Kasumi-1 (cell line): ENCODE measurements at places on chromosomes 1 and 21.
A peak's percentile ranks its signal among the peaks of the same experiment; 100 is the strongest.

- peak; percentile 92 for DNase-seq
These were observed 2.9 kb downstream of the TATDN3 start for GRCh38 chr1:212794561-212795014.

DNA sequence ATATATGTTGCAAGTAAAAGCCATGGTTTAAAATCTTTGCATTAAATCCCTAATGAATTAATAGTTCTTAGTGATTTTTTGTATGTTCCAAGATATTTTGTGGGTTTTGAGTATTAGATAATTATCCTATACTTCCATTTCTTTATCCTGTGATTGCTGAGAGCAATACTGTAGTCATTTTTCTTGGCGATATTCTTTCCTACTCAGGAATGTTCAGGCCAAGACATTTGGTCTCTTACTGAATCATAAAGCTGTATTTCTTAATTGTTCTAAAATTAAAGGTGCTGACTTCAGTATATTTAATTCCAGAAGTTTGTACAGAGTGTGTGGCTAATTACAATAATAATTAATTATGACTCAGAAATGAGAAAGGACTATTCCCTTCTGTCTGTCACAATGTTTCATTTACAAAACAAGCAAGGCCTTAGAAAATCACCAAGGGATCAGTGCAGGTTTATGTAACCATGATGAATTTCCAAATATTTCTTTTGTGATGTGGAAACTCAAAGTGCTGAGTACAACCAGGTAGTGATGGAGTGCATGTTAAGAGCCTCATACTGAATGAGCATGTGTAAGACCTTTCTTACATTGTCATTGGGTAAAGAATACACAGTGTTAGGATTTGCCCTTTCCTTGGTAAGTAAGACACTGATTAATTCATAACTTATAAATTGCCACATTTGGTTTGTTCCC lies 161.2 kb downstream of the HMCN1 start:
- DNase-seq, result no peak

- DNase-seq, result no peak
These were observed 1.7 kb upstream of the RASAL2 start for GRCh38 chr1:178091986-178092745.

- no peak for DNase-seq
These were observed 81.0 kb downstream of the PLPPR5 start for GRCh38 chr1:98923667-98924066.

DNA sequence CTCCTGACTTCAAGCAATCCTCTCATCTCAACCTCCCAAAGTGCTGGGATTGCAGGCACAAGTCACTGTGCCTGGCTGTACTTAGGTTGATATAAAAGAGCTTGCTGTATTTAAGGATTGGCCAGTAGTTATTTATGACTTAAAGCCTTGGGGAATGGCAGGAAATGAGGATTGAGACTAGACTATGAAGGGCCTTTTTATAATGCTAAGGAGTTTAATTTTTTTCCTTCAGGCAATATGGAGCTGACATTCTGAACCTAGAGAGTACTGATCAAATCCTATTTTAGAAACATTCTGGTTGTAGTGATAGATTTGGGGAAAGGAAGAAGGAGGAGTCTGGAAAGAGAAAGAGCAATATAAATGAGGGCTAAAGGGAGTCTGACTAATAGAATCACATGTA lies 44.7 kb downstream of the MSH4 start:
- DNase-seq, result no peak

GRCh38 chr1:221700536-221700935 lies 41.4 kb downstream of the DUSP10 start:
- no peak for DNase-seq

- DNase-seq, result no peak
These were observed 194.0 kb downstream of the TOMM20 start for GRCh38 chr1:234934611-234935033.

GRCh38 chr1:67564193-67564592 lies 120.8 kb upstream of the GADD45A start:
- DNase-seq, result no peak

DNA sequence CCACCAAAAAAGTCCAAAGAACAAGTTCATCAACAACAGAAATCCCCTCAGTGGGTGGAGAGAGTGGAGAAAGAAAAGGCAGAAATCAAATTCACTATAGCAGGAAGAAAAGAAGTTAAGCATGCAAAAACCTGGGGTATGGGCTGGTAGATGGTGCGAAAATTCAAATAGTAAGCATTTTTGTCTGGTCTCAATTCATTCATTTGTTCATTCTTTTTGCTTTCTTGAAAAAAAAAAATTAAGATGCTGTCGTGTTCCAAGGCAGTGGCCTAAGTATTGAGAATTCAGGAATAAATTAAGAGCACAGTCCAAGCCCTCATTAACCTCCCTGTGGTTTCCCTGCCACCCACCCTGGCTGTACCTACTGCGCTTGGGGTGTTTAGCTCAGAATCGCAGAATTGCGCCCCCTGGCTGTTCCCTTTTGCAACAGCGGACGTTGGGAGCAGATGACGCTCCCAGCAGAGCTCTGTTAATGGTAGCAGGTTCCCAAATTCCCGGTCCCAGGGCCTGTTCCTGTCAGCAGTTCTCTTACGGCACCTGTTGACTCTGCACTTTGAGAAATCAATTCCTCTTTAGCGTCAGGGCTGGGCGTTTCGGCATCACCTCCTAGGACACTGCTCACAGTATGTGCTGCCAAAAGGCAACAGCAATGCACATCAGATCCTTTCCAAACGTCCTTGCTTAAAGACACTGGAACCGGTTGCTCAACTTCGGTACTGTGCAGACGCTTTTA lies 34.0 kb upstream of the SSX2IP start:
- no peak for DNase-seq

DNA sequence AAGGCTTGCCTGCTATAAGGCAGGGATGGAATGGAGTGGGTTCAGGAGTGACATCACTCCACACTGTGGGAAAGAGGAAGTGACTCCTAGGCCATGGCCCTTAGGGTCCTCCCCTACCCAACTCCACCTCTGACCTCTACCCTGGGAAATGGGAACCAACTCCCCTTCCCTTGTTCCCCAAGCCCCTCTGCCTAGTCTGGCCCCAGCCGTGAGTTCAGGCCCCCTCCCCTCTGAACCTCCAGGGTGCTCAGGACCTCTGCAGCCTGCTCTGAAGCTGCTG lies 3.8 kb upstream of the GUCA2A start:
- no peak for DNase-seq

DNA sequence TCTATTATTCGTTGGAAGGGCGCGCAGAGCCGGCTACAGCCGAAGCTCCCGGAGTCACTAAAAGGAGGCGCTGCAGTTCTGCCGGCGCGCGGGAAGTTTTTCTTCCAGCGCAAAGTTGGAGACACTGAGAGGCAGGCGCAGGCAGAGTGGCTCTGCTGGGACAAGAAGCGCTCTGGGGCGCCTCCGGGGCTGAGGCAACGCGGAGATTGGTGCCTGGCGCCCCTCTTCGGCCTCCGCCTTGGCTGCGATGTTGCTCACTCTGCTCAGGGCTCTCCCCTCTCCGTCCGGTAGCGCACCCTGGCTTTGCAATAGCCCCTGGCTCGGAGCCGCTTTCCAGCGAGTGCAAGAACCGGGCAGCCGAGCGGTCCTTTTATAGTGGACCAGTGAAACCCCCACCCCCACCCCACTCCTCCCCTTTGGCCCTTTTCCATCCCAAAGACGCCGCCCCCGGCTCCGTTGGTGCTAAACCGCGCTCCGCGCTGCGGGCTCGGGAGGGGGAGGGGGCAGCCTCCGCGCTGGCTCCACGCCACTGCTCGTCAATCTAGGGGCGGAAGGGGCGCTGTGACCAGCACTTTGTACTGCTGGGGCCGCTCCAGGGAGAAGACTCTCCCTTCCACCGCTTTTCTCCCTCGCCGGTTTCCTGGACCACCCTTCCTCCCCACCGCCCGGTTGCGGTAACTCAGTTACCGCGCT lies at the start of gene ADAMTS1:
ADAMTS1 (minus strand) TSS at position 344 of the 693 bp plus-strand sequence. CDS start 455 bp downstream, outside the sequence.
- peak; percentile 42 for DNase-seq

GRCh38 chr1:84086189-84086588 lies 57.9 kb upstream of the PRKACB start:
- no peak for DNase-seq

- DNase-seq, result no peak
These were observed 1.6 kb upstream of the TSEN15 start for GRCh38 chr1:184049836-184050468.

DNA sequence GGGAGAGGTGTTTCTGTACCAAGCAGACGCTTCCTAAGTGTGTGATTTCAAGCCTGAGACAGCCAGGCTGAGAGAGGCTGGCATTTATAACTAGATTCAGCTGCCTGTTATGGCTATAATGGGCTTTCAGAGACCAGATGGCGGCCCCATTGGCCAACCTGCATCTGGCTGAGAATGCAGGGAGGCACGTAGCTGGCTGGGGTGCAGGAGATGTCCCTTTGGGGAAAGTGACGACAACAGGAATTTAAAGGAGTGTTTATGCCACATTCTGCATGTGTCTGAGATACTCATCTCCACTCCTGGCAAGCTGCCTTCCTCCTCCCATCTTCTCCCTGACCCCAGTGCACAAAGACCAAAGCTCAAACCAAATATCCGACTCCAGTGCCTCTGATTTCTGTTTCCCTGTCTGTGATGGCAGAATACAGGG lies 21.3 kb upstream of the CCDC190 start:
- DNase-seq, result no peak

- no peak for DNase-seq
These were observed 111.7 kb downstream of the KCNN3 start for GRCh38 chr1:154758346-154758745.
